ENCODE measurements at places on chromosomes 11 and 22.

DNA sequence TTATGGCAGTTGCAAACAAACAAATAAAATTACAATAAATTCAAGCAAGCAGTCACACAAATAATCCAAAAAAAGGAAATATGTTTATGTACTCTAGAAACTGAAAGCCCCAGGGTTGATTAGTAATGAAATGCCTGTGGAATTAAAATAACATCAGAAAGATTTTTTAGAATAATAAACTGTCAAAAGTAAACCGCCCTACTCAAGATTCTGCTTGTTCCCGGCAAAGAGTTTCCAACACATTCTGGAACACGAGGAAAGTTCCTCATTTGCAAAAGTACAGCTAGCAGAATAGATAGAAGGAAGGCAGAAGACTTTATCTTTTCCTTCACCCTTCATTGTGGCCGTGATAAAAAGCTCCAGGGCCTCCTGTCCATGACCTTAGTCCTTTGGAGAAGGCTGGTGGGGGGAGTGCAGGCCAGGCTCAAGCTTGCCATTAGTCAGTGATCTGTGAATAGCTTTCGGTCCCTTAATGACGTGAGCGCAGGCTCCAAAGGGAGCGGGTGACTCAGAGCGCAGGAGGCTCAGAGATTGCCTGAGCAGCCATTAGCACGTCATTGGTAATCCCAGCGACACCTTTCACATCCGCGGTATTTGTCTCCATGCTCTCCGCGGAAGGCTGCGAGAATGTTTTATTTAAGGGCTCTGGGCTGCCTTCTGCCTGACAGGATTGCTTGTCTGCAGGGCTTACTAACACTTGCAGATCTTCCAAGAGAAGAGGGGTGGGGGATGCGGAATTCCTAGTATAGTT lies 458.3 kb downstream of the METTL15 start:
- DNase-seq = peak; percentile 71

DNA sequence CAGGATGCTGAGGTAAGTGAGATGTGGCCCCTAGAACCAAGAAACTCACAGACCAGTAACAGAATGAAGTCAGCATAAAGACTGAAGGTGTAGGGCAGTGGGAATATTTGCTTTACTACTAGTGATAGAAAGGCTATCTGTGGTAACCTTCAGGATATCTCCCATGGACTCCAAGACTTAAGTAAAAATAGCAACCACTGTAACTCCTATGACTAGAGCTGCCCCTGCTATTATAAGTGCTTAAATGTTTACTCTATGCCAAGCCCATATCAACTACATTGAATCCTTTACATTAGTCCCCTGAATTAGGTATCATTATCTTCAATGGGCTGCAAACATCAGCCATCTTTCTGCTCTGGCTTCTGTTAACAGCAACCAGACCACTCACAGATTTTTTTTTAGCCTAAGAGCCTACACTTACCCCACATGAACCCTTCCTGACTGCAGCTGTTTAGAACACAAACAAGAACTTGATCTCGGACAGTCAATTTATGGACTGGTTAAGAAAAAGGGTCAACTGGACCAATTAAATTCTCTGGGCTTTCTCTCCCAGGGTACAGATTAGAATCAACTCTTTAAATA lies 335.1 kb upstream of the API5 start:
- DNase-seq = no peak

GRCh38 chr22:29788339-29789279 lies 21.4 kb downstream of the UQCR10 start:
- DNase-seq = no peak

DNA sequence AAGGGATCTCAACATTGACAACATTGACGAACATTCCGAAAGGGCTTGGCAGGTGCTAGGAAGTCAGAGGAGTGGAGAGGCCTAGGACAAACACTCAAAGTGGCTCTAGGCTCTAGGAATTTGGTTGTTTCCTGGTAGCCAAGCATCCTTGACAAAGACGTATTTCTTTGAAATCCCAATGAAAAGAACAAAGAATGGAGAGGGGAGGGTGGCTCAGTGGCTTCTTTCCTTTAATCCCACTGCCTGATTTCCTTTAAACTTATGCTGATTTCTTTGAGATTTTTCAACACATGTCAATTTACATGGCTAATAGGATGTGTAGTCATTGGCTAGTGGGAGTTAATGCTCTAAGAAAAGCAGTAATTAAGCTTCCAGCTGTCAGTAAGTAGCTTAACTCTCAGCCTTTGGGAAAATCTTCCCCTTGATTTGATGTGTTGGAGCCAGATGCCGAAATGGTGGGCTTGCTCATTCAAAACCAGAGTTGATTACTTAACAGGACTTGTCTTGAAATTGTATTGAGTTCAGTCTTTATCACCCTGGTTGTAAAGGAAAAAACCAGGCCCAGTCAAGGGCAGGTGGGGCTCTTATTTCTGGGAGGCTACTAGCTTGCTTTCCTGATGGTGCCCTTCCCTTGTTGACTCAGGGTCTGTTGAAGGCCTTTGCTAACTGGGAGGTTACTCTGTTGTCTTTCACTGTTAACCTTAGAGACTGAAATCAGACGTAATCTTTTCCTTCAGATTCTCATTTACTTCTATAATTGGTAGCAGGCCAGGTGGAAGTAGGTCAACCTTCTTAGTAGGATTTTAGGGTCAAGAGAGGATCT lies 44.6 kb upstream of the SORL1-AS1 start:
- no peak for DNase-seq

DNA sequence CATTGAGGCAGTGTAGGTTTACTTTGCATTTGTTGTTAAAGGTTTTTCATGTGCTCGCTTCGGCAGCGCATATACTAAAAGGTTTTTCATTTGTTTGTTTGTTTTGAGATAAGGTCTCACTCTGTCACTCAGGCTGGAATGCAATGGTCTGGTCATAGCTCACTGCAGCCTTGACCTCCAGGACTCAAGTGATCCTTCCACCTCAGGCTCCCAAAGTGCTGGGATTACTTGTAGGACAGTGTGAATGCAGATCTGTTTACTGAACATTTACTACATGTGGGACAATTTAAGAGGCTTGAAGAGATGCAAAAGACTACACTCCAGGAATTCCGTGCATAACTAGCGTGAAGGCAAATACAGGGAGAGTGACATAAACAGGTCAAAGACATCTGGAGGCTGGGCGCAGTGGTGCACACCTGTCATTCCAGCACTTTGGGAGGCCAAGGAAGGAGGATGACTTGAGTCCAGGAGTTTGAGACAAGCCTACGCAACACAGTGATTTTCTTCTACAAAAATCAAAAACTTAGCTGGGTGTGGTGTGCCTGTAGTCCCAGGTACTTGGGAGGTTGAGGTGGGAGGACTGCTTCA lies 34.1 kb downstream of the YPEL1 start:
- no peak for DNase-seq

GRCh38 chr22:46923394-46923793 lies 160.9 kb downstream of the TBC1D22A start:
- no peak for DNase-seq

DNA sequence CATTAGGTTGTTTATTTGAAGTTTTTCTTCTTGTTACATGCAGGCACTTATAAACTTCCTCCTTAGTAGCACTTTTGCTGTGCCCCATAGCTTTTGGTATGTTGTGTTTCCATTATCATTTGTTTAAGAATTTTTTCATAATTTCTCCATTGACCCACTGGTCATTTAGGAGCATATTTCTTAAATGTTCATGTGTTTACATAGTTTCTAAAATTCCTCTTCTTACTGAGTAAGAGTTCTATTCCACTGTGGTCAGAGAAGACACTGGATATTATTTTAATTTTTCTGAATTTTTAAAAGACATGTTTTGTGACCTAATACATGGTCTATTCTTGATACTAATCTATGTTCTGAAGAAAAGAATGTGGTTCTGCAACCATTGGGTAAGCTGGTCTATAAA lies 333.0 kb downstream of the DDX10 start:
- DNase-seq = peak; percentile 23

DNA sequence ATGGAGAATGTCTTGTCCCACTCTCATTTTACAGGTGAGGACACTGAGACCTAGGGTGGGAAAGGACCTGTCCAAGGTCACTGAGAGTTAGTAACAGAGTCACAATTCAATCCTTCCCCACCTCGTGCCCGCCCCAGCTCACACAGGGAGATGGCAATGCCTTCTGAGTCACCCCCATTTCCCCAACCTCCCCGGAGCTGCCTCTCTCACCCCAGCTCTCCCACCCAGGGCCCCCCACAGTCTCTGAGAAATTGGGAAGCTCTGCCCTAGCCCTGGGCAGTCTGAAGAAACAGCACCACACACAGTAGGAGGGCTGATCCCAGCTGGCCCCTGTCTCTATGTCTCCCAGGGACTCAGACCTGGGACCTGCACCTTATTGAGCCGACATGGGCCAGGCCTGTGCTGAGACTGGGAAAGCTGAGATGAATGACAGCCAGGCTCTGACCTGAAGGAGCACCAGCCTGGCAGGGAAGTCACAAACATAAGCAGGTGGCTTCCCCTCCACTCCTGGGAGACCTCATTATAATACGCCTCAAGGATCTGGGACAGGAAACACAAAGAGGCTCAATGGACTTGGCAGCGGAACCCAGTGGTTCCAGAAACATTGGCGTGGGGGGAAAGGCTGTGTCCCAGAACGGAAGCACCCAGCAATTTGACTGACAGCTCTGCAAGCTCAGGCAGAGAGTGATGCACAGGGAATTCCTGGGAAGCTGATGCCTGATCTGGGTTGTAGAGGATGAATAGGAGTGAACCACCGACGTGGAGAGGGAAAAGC lies 51.0 kb downstream of the CD6 start:
- DNase-seq = no peak

GRCh38 chr22:49574881-49575702 lies 252.6 kb downstream of the BRD1 start:
- DNase-seq = no peak

- DNase-seq = no peak
Measured at GRCh38 chr11:4090258-4090657, 4.3 kb upstream of the RRM1 start.

DNA sequence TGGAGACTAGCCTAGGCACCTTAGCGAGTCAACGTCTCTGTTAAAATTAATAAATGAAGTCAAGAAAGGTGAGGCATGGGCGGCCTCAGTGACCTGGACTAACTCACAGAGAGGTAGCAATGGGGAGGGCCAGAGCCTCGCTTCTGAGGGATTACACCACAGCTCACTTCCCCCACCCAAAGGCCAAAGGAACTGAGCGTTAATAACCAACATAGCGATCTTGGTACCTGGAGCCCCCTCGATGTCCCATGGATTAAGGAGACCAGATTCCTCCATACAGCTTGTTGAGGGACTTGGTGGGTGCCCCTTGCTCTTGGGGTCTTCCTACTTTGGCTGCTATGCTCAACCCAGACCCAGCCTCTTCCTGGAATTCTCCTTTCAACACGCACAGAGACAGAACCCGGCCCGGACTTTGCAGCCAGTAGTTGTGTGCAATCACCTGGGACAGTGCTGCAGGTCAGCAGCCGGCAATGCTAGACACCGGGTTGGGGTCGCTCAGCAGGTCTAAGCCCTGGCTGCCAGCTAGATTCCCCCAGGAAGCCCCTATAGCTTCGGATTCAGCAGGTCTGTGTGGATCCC lies 70.6 kb downstream of the BCR start:
- no peak for DNase-seq

DNA sequence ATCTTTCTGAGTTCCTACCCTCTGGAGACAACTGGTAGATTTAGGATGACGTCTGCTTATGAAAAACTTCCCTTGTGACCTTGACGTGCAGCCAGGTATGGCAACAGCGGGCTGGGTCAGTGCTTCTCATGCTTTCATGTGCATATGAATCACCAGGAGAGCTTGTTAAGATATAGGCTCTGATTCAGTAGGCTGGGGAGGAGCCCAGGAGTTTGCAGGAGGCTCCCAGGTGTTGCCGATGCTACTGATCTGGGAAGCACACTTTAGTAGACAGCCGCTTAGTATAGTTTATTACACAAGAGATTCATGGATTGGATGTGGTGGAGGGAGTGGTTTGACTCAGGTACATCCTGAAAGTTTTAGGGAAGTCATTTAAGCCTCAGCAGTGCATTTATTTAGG lies 23.8 kb downstream of the DIXDC1 start:
- DNase-seq = no peak

DNA sequence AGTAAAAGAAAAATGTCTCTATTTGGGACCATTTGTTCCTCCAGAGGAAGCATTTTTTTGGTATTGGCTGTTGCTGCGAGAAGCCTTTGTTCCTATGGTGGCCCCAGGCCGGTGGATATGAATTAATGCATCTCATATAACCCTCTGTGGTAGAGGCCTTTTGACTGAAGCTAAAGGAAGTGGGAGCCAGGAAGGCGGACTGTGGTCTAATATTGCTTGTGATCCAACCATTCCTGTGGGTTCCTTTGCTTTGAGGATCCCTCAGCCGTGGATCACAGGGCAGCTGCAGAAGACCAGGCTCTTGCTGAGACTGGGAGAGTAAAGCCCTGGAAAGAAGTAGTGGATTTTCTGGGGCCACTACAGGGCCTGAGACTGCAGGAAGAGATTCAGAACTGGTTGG lies 68.3 kb upstream of the NAV2 start:
- DNase-seq = no peak

Measured in GM04503 (cell line).